ENCODE measurements at places on chromosomes 7 and 10.

- DNase-seq: no peak
Measured at GRCh38 chr10:69315100-69315542, 36.8 kb downstream of the HK1 start.

- peak; percentile 89 for DNase-seq
Measured at GRCh38 chr10:43380610-43381222, 9.3 kb downstream of the FXYD4 start.

GRCh38 chr10:98074315-98074911 is 44.0 kb upstream of the CRTAC1 start:
- DNase-seq: peak; percentile 9

DNA sequence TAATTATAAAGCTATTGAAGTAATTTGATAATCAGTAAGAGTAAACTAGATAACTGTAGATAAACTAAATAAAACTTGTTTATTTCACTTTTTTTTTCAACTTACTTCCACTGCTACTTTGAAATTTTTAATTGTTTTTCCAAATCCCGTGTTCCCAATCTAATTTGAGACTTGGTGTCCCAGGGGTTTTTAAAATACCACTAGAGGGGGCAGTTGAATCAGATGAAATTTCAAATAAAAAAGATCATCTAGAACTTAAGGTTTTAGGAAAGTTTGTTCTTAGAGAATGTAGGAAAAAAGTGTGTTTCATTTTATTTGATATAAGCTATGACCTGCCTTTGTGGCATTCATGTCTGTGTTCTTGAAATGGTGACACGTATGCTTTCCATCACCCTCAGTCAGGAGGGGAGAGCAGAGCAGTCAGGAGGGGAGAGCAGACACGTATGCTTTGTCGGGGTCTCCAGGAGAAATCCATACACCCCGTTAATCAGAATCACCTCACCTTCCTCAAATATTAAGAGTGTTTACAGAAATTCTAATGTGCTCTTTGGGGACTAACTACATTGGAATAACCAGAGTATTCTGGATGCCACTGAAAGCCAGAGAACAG is 49.9 kb downstream of the C10orf67 start:
- DNase-seq: peak; percentile 6

DNA sequence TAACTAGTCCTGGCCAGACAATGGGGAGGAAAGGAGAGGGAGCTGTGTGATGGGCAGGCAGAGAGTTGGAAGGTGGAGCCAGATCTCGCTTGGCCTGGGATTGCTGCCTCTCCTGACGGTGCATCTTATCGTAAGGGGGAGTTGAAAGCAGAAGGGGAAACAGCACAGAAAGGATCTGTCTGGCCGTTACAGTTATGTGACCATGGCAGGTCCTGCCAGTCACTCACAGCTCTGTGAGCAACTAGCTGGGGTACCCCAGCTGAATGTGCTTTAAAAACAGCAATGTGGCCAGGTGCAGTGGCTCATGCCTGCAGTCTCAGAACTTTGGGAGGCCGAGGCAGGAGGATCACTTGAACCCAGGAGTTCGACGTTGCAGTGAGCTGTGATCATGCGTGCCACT is 8.1 kb downstream of the BLVRA start:
- DNase-seq: no peak

DNA sequence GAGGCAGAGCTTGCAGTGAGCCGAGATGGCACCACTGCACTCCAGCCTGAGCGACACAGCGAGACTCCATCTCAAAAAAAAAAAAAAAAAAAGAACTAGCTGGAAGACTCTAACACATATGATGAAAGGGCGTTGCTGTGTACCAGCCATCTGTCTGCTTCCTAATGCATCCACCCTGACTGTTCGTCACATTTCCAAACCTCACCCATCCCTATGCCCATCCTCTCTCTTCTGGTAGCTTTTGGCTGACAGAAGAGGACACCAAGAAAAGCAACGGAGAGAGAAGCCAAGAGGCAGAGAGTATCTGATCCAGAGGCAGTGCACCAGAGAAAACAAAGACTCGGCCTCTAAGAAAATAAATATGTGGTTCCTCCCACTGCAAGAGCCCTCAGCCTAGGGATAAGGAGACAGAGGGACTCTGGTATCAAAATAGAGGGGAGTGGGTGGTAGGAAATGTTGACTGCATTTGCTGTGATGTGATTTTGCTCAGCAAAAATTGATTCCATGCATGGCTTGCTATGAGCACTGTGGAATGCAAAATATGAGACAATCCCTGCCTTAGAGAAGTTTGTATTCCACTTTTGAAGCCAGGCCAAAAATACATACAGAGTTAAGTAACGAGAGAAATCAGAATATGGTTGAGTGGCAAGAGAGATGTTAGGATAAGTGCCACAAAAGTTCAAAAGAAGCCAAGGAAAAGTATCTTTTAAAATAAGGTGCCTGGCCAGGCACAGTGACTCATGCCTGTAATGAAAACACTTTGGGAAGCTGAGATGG is 100.8 kb upstream of the STK17A start:
- no peak for DNase-seq

DNA sequence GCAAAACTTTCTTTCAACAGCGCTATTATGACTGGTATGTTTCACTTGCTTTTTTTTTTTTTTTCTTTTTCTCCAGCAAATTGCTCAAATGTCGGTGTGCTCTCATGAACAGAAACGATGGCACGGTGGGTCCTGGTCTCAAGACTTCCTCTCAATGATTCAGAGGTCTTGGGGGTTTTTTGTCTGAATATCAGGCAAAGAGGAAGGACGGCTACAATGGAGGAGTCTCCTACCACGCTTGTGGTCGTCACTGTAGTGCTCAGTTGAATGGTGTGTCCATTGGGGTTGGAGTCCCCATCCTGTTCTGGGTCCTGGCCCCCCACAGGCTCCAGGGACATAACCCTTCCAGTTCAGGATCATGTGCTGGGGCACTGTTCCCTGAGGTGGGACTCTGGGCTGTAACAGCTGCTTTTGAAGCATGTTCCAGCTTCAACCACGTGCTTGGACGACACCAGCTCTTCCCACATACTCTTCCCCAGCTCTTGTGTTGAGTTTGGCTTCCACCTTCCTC is 266.7 kb upstream of the KLF6 start:
- no peak for DNase-seq

DNA sequence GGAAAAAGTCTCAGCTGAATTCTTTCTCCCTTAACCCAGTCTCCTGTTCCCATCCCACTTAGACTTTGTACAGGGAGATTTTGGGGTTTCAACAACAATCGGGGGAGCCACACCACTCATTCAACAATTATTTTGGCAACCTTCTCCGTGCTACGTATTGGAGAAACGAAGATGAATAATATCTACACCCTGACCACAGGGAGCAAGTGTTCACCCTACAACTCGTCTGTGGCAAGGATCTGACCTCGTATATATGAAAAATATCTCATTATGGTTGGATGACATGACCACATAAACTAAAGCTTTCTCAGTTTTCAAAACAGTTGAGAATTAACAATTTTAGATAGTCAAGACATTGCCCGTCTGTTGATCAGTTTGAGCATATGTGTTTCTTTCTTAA is 302.1 kb downstream of the CACNA2D1 start:
- no peak for DNase-seq

- DNase-seq: no peak
Measured at GRCh38 chr7:92631067-92631849, 41.1 kb upstream of the FAM133B start.
